ENCODE measurements at places on chromosomes 1 and 21. TPM values are rescaled to one million over a fixed set of nuclear protein-coding genes. Genes with fewer than 3 reads are reported as not detected.

DNA sequence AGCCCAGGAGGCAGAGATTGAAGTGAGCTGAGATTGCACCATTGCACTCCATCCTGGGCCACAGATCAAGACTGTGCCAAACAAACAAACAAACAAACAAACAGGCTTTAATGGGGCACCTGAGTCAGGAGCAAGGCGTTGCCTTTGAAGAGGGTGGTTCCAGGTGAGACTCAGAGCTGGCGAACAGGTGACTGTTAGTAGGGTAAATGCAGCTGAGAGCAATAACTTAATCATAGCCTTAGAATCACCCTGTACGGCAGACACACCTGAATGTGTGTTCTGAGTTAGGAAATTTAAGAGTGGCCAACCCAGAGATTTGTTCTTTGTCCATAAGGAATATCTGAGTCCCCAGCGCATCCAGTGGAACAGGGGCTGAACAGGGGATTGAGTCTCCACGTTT is 440.4 kb downstream of the RPS6KC1 start:
- DNase-seq, result no peak

DNA sequence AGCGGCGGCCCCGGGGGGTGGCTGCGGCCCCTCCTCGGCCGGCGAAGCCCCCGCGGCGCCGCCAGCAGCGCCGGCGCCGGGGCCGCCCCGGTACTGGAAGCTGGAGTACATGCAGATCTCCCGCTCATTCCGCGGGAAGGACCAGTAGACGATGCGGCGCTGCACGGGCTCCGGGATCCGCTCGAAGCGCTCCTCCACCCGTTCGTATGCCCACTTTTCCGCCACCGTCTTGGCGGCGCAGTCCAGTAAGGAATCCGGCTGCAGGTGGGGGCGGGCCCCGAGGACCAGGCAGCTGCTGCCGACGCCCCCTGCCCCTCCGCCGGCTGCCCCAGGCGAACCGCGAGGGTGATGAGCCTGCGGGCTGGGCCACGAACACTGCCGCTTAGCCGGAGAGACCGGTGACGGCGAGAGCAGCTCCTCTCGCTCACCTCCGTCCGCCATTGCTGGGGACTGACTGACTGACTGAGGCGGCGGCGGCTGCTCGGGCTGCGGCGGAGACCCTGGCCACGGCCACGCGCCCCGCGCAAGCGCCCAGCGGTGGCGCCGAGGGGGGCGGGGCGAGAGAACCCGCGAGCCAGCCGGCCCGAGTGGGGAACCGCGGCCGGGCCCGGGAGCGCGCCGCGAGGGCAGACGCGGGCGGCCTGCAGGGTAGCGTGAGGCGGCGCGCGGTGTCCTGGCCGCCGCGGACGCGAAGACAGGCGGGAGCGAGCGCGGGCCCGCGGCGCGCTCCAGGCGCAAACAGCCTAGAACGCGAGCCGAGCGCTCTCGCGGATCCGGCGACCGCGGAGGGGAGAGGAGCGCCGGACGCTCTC is at the start of gene ZSWIM5:
Gene ZSWIM5 (minus strand): TSS at position 696 of the 812 bp plus-strand sequence. CDS start 255 bp downstream, at position 441.
- no peak for DNase-seq

DNA sequence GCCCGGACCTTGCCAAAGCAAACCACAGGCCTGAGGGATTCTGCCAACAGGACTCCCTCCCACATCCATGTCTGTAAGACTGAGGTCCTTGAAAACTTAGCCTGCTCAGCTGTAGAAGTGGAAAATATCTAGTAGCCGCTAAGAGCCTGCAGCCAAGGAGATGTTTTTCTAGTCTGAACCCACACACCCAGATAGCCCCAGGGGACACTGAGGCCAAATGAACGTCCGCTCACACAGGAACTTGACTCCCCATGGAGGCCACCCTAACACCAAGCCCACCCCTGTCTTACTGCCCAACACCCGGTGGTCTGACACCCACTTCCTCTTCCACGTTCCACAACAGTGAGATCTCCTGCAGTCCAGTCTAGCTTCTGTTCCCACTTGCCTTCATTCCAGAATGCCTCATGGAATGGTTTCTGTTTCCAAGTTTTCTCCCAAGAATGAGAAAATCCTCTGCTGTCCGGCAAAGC is 174.8 kb downstream of the PLPP3 start:
- DNase-seq, result no peak

- no peak for DNase-seq
Measured at GRCh38 chr1:213742992-213743391, 244.8 kb upstream of the PROX1 start.

GRCh38 chr1:112687785-112688496 is 13.5 kb downstream of the MOV10 start:
- peak; percentile 51 for DNase-seq

The ABCD3 gene
- total RNA-seq, result 54.1 TPM

- DNase-seq, result no peak
Measured at GRCh38 chr21:26067836-26068594, 102.6 kb downstream of the APP start.

- DNase-seq, result no peak
Measured at GRCh38 chr1:34868230-34869049, 8.9 kb upstream of the SMIM12 start.

The ATPAF1 gene
- total RNA-seq, result 201 TPM

The CHIA gene
- not detected for total RNA-seq

GRCh38 chr1:182716740-182717720 is 32.6 kb upstream of the RGS8 start:
- DNase-seq, result no peak
